ENCODE measurements at places on chromosomes 7 and 10.

DNA sequence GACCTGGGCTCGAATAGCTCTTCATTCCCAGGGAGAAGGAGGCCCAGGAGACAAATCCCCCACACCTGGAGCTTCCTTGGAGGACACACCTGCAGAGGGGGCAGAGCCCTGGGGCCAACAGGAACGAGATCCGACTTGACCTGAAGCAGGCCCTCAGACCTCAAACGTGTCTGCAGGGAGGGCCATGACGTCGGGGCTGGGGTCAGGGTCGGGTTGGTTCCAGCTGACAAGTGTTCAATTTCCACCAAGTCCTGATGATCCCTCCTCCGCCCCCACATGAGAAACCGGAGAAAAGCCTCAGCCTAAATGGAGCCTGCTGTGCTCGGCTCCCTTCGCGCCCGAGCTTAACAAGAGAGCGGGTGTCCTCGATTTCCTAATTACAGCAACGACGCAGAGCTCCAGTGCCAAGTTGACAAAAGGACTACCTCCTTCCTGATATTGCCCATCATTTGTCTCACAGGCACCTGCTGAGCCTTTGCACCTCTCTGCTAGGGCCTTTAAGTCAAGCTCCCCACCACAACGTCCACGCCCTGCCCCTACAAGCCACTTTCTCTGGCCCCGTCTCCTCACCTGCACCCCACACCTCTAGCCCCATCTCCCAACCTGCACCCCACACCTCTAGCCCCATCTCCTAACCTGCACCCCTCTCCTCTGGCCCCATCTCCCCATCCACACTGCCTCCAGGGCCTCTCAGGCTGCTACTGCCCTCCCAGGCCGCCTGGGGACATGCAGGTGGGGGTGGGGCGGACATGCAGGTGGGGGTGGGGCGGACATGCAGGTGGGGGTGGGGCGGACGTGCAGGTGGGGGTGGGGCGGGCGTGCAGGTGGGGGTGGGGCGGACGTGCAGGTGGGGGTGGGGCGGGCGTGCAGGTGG is 519.4 kb downstream of the GLRX3 start:
- DNase-seq, result no peak

DNA sequence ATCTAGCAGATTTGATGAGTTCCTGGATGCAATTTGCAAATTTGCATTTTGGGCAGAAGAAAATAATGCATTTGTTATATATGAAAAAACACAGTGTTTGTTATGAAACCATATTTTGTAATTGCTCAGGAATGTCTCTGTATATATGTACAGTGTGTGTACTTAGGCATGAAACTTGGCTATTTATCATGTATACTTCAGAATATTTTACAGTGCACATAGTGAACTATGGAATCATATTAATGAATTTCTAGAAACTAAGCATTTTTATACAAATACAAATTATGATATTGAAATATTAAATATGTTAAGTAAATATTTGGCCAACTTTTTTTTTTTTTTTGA is 107.5 kb downstream of the TWIST1 start:
- no peak for DNase-seq

DNA sequence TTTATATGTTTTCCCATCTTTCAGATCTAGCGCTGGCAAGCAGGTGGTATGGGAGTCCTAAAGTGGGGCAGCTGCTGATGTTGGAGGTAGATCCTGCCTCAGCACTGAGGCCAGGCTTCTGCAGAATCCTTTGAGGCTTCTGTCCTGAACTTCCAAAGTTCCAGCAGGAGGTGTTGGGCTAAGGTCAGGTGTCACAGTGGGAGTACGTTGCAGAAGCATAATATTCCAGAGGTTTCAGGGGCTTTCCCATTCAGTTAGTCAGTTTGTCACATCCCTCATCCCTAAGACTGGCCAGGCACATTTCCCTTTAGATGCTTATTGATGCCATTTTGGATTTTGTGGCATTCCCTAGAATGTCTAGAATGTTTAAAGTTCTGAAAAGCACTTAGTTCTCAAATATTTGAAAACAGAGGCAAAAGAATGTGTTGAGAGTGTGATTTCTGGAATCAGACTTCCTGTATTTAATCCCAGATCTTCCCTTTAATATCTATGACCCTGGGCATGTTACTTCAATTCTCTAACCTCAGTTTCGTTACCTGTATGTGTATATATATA is 319.1 kb upstream of the PHYHIPL start:
- no peak for DNase-seq

DNA sequence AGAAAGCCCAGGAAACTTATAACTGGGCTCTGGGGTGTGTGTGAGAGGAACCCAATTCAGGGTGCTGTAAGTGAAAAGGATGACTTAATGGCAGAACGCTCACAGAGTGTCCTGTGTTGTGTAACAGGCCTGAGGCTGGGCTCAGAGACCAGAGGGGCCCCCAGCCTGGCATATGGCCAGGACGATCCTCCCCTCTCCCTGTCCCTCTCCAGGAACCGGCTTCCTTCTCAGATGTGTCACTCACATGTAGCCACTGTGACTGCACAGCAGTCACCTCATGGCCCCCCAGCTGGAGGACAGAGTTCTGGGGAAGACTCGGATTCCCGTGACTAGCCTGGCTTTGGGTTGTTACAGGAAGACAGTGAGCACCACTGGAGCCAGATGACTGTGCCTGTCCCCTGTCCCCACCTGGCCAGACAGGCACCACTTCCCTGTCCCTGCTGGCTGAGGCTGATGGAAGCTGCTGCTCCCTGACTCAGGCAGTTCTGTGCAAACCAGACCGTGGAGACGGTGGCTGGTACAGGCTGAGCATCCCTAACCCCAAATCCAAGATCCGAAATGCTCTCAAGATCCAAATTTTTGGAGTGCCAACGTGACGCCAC is 220.5 kb downstream of the MLLT10 start:
- DNase-seq, result no peak

- DNase-seq, result no peak
These were observed 2.4 kb downstream of the ALOX5 start for GRCh38 chr10:45376371-45376801.

- DNase-seq, result no peak
These were observed 230.3 kb upstream of the PRSS58 start for GRCh38 chr7:142488036-142488633.

DNA sequence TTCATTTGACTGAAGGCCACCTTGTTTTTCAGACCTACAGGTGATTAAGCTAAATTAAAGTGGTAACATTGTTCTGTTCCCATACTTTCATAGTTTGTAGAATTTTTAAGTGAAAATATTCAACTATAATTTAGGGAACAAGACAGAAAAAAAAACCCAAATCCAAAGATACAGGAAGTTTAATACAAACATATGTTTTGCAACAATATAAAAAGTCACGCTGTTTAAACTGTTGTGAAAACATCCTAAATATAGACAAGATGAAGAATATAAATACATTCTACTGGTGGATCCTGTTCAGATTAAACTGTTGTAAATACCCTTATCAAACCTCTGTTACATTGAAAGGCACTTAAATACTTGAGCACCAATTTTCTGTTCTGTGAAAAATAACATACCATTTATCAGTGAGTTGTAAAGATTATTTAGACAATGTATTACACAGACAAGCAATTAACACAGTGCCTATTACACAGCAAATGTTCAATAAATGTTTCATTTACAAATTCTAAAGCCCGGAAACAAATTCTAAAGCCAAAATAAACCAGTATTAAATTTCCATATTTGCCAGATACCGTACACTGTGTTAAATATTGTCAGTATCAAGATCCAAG is 14.2 kb downstream of the ASZ1 start:
- DNase-seq, result no peak

- DNase-seq, result no peak
These were observed 64.1 kb downstream of the MICU1 start for GRCh38 chr10:72561745-72562166.

All from T-helper 1 cell (primary cell).